Osteoblast (primary cell): ENCODE measurements at places on chromosomes 6 and 20.

DNA sequence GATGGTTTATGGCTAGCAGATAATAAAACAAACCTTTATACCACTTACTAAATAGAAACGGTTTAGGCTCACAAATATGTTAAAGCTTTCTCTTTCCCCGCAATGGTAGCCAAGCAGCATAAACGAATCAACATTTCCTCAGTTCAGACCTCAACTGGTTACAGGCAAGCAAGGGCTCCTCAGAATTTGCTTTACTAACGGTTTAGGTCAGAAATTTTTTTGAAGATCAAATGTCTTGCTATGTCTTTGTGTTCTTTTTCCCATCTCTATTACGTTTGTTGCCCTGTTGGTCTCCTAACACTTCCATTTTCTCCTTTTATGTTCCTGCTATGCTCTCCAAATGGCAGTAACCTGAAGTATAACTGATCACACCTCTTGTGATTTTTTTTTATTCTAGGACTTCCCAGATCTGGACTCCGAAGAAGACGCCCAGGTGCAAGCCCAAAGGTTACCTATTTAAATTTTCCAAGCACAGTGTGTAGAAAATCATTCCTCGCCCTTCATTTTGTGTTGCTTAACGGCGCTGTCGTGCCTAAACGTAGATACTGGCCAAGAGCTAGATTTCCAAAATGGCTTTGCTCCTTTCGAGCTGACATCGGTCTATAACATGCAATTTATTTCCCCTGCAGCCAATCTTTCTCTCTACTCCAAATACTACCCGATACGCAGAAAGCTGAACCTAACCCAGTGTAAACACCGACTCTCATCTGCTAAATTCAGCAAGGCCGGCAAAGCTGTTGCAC lies 717 bp upstream of the ASF1A start:
- no peak for DNase-seq

- DNase-seq = no peak
These were observed 131.2 kb upstream of the FAM184A start for GRCh38 chr6:119209452-119210205.

GRCh38 chr6:11654876-11655275 lies 117.3 kb downstream of the TMEM170B start:
- DNase-seq = peak; percentile 69

GRCh38 chr6:2795956-2796355 lies 30.8 kb downstream of the WRNIP1 start:
- DNase-seq = no peak

- no peak for DNase-seq
These were observed 47.5 kb upstream of the NHSL1 start for GRCh38 chr6:138546733-138547185.

DNA sequence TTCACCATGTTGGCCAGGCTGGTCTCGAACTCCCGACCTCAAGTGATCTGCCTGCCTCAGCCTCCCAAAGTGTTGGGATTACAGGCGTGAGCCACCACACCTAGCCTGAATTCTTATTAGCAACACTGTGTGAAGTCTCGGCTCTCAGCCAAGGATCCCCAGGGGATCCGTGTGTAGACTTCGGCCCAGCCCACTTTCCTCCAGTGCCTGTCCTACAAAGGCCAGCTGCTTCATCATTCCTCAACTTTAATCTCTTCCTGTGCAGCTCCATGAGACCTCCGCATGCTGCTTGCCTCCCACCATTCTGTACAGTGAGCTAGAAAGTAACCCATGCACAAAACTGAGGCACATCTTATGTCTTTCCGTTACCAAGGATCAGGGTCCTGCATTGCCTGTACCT lies 71.8 kb downstream of the SAMD3 start:
- DNase-seq = no peak

- no peak for DNase-seq
These were observed 8.3 kb downstream of the SLPI start for GRCh38 chr20:45246109-45246508.

- no peak for DNase-seq
These were observed 84.7 kb upstream of the FBXL4 start for GRCh38 chr6:99032396-99032795.

DNA sequence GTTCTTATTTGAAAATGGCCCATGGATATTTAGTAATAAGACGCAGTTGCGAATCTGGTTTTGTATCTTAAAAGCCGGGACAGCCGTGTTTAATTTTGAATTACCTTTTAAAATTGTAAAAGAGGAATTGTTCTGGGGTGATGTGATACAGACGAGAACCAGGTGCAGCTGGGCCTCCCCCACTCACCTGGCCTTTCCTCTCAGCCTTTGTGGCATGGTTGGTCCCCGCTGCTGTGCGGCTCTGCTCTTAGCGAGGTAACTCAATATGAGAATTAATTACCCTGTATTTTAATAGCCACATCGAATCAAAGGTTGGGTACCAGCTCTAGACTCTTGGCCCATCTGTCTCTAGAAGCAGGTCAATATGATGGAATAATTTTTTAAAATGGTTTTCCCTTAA lies 56.5 kb upstream of the DACT2 start:
- peak; percentile 46 for DNase-seq

DNA sequence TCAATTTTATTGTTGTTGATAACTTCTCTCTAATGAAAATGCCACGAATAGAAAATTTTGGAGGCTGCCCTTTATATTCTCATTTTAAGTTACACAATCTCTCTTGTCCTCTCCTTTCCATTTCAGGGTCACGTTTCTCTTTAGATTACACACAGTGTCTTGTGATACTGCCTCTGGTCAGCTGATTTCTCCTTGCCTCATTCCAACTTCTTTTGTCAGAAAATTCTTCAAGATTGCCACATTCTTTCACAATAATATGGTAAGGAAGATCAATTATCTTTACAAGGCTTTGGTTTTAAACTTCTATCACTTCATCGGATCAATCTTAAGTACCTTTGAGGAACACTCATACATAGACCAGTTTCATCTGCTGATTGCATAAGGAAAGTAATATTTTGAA lies 370.3 kb downstream of the RFPL4B start:
- no peak for DNase-seq

DNA sequence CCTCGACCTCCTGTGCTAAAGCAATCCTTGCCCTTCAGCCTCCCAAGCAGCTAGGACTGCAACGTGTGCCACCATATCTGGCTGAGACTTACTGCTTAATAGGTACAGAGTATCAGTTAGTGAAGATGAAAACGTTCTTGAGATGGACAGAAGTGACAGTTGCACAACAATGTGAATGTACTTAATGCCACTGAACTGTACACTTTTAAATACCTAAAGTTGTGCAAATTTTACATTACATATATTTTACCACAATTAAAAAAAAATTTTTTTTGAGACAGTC lies 25.9 kb downstream of the NUDT3 start:
- DNase-seq = no peak

GRCh38 chr6:139262519-139263300 lies 29.1 kb downstream of the TXLNB start:
- DNase-seq = no peak
